ENCODE measurements at places on chromosomes 6 and 20. TPM values are rescaled to one million over a fixed set of nuclear protein-coding genes. Genes with fewer than 3 reads are reported as not detected.

The TAP2 gene
- 12.9 TPM for polyA plus RNA-seq

The SLC32A1 gene
- not detected for polyA plus RNA-seq

The SYTL3 gene
- 5.7 TPM for polyA plus RNA-seq

The TSHZ2 gene
- polyA plus RNA-seq: 1.4 TPM

The ARFGEF3 gene
- polyA plus RNA-seq: 0.45 TPM

The TMEM244 gene
- polyA plus RNA-seq: not detected

The CCN2 gene
- polyA plus RNA-seq: 83.6 TPM

The PEX7 gene
- polyA plus RNA-seq: 9.8 TPM

The HLA-DRA gene
- 625 TPM for polyA plus RNA-seq

DNA sequence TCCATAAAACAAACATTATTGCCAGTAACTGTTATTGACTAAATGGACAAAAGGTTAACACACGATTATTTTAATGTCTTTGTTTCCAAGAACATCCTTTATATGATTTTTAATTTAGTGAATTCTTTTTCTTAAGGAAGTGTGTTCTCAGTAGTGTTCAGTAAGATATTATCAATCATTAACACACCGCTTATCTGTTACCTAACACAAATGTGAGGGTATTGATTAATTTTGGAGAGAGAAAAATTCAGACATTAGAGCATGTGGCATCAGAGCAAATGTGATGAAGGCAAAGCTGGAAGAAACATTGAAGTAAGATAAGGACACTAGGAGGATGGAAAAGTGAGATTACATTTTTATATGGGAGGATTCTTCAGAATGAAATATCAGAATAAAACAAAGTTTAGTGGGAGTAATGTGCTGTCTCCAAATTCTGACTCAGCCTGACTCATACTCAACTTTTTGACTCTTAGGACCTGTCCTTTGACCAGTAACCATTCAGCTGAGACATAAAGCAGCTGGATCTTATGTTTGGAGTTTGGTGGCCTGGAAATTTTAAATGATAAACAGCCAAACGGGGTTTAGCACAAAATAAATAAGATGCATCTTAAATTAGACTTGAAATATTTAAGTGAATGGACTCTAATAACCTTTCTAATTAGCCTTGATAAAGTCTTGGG, 348.6 kb downstream of the CD109 start:
- no peaks in the 10 kb centered on the region for H3K4me1 ChIP-seq
- no peak overlapping the region for H3K4me3 ChIP-seq
- no peaks in the 10 kb centered on the region for H3K36me3 ChIP-seq
- H3K27ac ChIP-seq: no peak overlapping the region

DNA sequence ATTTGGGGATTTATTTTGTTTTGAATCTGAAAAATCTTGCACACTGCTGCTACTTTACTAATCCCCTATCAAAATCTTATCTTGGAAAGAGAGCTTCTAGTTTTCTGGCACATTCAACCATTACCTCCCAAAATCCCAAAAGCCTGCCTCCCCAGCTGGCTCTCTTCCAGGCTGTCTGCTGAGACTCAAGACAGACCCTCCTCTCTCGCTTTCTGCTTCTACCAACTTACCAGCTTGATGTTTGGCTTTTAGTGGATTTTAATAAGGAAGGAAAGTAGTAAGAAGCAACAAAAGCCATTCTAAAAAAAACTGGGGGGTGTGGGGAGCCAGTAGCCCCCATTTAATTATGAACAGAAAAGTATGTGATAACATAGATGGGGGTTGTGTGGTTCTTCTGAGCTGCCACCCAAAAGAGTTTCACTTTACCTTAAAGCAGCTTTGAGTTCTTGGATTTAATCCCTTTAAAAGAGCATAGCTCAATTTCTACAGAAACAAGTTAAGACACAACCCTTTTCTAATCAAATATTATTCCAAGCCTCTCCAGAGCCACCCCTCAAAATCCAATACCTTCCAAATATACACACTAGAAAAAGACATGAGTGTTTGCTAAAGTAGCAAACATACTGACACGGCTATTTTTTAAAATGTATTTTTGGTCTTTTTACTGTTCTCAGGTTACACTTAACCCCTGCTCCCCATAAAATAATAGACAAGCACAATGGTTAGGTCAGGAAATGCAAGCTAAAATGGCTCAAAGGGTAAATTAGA, 71.7 kb downstream of the ATP9A start:
- H3K4me1 ChIP-seq: no peaks in the 10 kb centered on the region
- no peak for DNase-seq
- no peak overlapping the region for H3K27ac ChIP-seq
- no peak overlapping the region for H3K4me3 ChIP-seq
- H3K36me3 ChIP-seq: no peaks in the 10 kb centered on the region
- no peaks in the 10 kb centered on the region for H3K27me3 ChIP-seq

- H3K27ac ChIP-seq: no peak overlapping the region
- no peaks in the 10 kb centered on the region for H3K27me3 ChIP-seq
- DNase-seq: no peak
These were observed 18.2 kb upstream of the MRGBP start for GRCh38 chr20:62778058-62778457.

GRCh38 chr6:35532126-35532525, 19.4 kb upstream of the TULP1 start:
- DNase-seq: no peak
- H3K36me3 ChIP-seq: no peaks in the 10 kb centered on the region

- H3K4me1 ChIP-seq: no peaks in the 10 kb centered on the region
- H3K27me3 ChIP-seq: no peaks in the 10 kb centered on the region
- DNase-seq: peak; percentile 66
- H3K4me3 ChIP-seq: no peak overlapping the region
These were observed 171.7 kb upstream of the PDE10A start for GRCh38 chr6:165834613-165835259.

GRCh38 chr6:139760128-139760527, 385.7 kb upstream of the CITED2 start:
- no peak overlapping the region for H3K27ac ChIP-seq
- H3K27me3 ChIP-seq: no peaks in the 10 kb centered on the region
- no peaks in the 10 kb centered on the region for H3K36me3 ChIP-seq
- no peak for DNase-seq

DNA sequence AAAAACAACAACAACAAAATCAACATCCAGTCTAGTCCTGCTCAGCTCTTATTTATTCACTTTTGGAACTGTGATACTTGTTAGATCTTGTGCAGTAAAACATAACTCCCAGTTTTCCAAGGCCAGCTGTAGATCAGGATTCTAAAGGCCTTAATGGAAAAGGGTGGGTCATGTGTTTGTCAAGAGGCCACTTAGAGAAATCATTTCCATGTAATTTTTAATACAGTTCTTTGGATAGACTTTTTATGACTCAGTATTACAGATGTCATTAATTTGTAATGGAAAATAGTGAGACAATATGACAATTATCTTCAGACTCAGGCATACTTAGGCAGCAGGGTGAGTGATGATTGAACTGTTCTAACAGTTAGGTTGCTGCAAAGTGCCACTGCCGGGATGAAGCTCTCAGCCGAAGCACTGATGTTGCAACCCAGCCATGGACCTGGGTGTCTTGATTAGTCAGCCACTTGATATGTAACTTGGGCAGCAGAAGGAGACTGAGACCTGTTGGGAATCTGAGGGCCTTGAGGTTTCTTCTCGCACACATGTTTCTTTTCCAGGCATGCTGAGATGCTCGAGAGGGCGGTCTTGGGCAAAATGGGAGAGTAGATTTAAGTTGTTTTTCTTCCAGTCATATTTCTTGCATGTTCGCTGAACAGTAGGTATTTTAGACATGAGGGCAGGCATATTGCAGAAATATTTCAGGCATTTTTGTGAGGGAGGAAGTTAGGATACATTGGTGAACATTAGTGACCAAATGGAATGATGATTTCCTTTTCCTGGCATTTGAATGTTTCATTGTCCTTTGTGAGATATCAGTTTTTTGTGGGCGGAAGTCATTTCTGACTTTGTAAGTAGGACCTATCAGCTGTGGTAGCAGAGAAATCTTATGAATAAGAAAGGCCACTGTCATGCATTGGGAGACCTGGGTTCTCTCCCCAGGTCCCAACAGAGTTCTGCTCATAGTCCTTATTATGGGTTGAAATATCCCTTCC, 52.3 kb downstream of the SLX4IP start:
- H3K4me3 ChIP-seq: no peak overlapping the region
- H3K36me3 ChIP-seq: no peaks in the 10 kb centered on the region
- peaks cover 2% of the 10 kb centered on the region for H3K4me1 ChIP-seq
- no peak overlapping the region for H3K27ac ChIP-seq
- no peaks in the 10 kb centered on the region for H3K27me3 ChIP-seq

DNA sequence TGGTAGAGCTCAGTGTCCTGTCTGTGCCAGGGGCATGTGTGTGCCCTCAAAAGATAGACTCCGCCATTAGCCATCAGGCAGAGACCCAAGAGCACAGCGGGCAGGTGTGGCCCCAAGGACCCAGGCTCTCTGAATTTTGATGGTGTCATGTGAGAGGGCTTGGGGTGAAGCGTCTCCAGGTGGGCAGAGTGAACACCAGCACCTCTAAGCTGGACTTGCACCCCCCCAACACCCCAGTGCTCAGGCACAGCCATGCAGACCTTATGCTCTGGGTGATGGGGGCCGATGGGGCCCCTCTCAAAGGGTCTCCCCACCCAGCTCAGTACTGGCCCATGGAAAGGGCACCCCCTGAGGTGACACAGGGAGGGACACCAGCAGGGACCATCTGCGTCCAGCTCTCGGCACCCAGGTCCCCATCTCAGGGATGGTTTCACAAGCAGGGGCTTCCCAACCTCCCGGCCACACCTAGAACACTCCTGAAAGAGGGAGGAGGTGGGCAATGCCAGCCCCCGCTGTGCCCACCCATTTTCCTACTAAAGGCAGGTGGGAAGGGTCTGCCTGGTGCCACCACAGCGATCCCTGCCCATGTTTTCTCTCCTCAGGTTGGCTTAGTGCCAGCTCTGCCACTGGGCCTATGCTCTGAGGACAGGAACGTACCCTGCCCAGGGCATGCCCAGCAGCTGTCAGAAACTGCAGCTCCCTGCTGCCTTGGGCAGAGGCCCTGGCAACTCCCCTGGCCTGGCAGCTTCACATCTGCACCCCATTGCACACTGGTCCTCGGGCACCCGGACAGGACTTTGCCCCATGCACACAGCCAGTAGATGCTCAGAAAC, 3.5 kb downstream of the CST7 start:
- peaks cover 2% of the 10 kb centered on the region for H3K36me3 ChIP-seq
- peak; percentile 51 for DNase-seq
- H3K4me3 ChIP-seq: no peak overlapping the region
- no peaks in the 10 kb centered on the region for H3K4me1 ChIP-seq

GRCh38 chr6:13508711-13509705, 21.6 kb upstream of the GFOD1 start:
- no peaks in the 10 kb centered on the region for H3K27me3 ChIP-seq
- DNase-seq: no peak
- H3K4me1 ChIP-seq: no peaks in the 10 kb centered on the region
- no peak overlapping the region for H3K27ac ChIP-seq

DNA sequence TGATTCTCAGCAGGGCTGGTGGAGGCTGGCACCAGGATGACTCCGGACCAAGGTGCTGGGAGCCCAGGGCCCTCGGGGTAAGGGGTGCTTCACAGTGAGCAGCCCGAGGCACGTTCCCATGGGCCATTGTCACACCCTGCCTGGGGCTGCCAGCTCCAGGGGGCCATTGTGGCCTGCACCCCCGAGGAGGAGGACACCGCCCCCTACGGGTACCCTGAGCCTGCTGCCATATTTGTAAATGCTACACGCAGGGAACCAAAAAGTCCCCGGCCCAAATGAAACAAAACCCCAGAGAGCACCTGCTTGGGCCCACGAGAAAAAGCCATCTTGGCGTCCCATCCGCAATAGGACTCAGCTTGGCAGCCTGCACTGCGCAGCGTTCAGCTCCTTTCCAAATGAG, 64.7 kb upstream of the GATA5 start:
- H3K4me3 ChIP-seq: no peak overlapping the region
- no peak for DNase-seq
- peaks cover 2% of the 10 kb centered on the region for H3K27me3 ChIP-seq
- H3K36me3 ChIP-seq: no peaks in the 10 kb centered on the region

DNA sequence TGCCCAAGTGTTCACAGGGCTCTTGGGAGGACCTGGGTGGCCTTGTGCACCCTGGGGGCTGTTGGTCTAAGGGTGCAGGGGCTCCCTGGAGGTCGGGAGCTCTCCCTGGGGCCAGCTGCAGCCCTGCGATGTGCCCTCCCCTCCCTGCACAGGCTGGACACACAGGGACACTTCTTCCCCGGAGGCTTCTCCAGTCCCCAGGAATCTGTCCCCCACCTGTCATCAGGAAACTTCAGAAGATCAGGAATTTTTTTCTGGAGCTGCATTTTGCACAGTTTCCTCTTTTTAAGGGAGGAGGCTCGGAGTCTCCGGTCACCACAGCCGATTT, 66.9 kb upstream of the BHLHE23 start:
- no peaks in the 10 kb centered on the region for H3K4me1 ChIP-seq
- no peak for DNase-seq
- no peak overlapping the region for H3K27ac ChIP-seq
- no peaks in the 10 kb centered on the region for H3K36me3 ChIP-seq
- H3K4me3 ChIP-seq: no peak overlapping the region

Measured in small intestine (tissue), 16 donors.